NCI-H1930 (cell line): ENCODE measurements at places on chromosomes 6 and 20.

- no peak for DNase-seq
Measured at GRCh38 chr20:40948465-40949267, 80.0 kb upstream of the TOP1 start.

GRCh38 chr6:86192123-86192522 lies 549.4 kb upstream of the SYNCRIP start:
- DNase-seq: no peak

- no peak for DNase-seq
Measured at GRCh38 chr6:7145885-7146828, 38.4 kb downstream of the RREB1 start.

DNA sequence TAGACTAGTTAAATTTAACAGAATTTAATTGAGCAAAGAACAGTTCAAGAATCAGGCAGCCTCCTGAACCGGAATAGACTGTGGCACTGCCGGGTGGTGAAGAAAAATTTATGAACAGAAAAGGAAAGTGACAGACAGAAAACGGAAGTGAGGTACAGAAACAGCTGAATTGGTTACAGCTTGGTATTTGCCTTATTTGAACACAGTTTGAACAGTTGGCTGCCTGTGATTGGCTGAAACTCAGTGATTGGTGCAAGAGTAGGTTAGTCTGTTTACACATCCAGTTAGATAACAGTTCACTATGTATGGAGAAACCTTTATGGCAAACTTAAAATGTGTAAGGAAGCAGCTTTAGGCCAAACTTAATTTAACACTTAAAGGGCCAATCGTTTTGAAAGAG lies 116.0 kb upstream of the CITED2 start:
- DNase-seq: no peak

DNA sequence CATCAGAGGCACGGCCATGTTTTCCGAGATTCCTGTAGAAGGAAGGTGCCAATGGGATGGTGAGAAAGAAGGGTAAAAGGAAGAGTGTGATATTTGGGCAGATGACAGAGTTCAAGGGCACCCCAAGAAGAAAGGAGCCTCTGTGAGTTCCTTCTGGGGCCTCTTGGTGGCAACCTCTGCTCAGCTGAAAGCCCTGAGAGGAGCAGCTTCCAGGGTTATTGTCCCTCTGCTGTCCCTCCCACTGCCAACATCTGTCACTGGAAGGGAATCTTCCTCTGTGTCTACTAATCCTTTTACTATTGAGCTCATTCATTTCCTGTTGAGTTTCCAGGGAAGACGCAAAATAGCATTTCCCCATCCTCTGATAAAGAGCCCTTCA lies 40.0 kb upstream of the KCNK16 start:
- no peak for DNase-seq

DNA sequence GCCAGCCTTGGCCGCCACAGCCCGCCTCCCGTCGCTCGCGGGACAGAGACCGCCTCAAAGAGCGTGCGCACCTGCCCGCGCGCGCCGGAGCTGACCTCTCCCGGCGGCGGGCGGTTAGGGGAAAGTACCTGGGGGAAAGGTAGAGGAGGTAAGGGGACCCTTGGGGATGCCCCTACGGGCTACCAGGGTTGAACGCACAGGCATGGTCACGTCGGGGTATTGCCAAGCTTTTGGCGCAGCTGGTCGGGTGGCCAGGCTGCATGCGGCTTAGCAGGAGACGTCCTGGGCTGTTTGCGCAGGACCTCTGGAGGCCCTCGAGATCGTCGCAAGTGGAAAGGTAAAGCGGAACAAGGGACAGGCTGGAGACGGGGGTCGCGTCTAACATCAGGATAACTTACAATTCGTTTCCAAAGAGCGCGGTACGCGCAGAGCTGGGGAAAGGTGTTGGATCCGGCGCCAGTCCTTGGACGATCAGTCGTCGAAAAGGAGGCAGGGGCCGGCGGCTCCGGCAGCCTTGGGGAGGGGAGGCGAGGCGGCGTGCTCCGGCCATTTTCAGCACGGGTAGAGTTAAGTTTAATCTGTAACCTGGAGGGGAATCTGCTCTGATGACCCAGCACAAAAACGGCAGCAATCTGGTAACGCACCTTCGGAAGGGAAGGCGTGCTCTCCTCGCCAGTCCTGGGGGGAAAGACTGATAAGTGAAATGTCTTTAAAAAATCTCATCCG lies 9.0 kb downstream of the GNAS-AS1 start:
- no peak for DNase-seq

DNA sequence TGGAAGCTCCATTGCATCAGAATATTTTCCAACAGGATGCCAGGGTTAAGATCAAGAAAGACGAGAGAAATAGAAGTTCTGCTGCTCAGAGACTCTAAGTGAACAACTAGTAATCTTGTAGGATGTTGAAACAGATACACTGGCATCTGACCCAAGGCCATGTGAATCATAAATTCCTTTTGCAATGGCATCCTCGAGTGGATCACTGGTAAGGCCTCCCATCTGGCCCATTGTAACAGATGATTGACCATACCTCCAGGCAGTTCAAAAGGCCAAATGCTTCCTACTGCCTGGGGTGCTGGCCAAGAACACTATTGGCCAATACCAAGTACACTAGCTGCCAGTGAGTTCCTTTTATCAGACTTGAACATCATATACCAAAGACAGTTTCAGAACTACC lies 9.9 kb upstream of the SLC17A3 start:
- DNase-seq: no peak
